NT2/D1 (cell line): ENCODE measurements at places on chromosomes 6 and 20.

DNA sequence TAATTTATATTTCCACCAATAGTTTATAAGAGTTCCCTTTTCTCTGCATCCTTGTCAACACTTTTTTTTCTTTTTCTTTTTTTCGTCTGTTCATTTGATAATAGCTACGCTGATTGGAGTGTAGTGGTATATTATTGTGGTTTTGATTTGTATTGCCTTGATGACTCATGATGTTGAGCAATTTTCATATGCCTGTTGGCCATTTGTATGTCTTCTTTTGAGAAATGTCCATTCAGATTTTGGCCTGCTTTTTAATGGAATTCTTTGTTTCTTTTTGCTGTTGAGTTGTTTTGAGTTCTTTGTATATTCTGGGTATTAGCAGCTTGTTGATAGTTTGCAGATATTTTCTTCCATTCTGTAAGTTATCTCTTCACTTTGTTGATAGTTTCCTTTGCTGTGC, 773.4 kb downstream of the KIF16B start:
- no peak for DNase-seq

DNA sequence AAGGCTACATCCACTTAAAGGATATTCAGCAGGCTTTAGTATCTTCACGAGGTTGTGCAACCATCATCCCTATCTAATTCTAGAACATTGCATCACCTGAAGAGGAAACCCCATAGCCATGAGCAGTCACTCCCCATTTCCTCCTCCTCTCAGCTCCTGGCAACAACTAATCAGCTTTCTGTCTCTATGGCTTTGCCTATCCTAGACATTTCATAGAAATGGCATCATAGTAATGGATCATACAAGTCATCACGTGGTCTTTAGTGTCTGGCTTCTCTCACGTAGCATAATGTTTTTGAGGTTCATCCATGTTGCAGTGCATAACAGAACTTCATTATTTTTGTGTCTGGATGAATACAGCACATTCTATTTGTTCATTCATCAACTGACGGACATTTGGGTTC, 20.5 kb downstream of the SNAI1 start:
- DNase-seq: no peak

GRCh38 chr20:9912858-9913434, 74.1 kb upstream of the PAK5 start:
- DNase-seq: peak; percentile 22

DNA sequence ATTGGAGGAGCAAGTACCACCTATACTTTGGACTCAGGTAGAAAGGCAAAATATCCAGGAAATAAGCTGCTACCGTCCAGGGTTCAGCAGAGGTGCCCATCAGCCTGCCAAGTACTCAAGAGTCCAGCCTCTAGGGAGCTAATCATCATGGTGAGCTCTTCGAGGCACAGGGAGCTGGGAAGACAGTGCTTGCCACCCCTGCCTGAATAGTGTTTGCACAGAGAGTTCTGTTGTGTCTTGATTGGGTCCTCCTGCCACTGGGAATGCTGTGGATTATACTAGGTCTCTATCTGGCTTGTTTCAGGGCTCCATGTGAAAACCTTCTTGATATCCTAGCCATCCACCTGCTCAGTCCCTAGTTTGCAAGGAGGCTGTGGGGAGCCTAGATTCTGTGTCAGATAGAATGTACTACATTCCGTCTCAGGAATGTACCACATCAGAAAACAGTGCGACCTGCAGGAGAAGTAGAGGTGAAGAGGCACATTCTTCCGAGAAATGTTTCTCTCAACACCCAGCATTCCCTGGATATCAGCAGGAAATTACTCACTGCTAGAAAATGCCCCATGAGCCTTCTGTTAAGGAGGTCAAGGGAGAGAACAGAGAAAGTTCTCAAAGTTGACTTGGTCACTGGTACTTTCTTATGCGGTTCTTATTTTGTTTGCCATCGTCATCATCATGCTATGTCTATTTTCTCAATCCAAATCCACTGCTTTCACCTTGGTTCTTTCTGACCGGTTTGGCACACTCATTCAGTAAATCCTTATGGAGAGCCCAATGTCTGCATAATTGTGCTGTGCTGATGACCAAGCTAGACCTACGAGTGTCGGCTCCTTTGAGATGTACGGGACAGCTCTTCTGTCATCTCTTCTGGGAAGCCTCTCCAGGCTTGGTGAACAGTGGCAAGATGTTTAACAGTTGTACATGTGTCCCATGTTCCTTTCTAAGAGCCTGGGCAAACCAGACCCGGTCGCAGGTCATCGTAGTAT, 30.7 kb downstream of the PTPN1 start:
- no peak for DNase-seq

DNA sequence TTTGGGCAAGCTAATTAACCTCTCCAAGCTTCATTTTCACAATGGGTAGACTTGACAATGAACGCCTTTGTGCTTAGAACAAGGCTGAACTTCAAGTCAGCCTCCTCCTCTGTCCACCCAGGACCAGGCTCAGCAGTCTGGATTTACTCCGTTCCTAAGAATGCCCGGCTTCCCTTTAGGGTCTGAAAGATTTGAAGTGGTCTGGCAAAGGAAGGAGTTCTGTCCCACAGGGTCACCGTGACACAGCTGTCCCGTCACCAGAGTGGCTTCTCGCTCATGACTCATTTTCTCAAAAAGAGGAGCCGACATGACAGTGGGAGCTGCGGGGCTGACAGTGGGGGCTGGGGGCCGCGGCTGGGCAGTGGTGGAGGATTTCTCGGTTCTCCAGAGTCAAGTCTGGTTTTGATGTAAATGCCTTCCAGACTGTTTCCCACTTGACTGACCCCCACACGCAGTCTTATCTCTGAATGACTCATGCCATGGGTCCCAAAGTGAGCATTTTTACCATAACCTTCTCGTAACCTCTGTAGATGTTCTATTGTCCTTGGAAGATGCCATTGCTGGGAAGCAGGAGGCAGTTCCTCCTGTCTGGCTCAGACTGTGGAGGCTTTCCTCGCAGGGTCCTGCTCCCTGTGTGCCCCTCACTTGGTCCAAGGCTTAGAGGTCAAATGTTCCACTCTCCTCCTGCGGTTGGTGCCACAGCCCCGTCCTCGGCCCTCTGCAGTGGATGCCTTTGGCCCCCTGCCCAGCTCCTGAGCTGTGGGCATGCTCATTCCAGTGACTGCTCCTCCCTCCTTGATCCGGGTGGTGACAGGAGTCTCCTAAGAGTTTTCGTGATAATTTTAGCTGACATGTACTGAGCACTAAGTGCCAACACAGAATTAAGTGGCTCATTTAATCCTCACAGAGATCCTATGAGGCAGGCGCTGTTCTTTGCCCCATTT, 253.1 kb downstream of the FNDC1 start:
- no peak for DNase-seq

DNA sequence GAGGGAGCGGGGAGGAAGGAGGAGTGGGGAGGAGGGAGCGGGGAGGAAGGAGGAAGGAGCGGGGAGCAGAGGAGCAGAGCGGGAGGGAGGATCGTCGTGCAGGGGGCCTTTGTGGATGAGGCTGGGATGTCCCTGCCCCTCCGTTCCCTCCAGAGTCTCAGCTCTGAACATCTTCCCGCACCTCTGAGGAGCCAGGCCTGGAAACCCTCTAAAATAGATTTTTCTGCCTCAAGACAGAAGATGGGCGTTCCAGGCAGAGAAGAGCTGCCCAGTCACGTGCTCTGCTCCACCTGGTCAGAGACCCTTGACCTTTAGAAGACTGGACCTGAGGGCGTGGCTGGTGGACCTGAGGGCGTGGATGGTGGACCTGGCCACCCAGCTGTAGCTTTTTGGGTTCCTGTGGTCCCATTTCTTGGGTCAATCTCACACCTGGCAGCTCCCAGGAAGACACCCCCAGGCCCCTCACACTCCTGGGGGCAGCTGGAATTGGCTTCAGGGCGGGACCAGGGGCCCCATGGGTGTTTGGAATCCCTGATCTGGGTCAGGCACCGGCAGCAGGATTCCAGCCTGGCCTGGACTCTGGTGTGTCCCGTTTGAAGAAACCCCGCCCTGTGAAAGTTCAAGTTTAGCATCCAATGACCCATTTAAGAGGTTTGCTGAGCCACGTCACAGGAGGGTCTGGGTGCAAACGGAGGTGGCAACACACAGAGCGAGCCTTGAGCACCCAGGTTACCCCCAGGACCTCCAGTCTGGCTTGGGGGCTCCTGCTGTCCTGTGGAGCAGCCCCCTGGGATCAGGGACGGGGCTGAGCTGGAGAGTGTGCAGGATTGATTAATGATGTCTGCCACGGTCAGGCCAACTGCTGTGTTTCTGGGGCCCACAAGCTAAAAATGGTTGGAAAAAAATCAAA, 96.9 kb upstream of the BHLHE23 start:
- no peak for DNase-seq

DNA sequence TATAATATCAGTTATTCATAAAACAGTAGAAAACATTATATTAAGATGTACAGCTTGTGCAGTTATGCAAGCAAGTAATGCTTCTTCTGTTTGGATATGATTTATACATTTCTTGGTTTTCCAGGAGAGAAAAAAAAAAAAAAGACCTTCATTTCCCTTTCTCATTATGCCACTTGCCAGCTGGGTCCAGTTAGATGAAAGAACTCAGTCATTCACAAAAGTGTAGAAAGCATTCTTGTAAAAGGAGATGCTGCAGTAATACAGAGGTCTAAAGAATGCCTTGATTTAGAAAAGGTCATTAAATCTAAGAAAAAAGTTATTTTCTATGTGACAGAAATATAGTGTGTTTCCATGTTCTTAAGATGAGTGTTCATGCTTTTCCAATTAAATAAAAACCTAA, 7.4 kb downstream of the PDE7B start:
- DNase-seq: no peak

DNA sequence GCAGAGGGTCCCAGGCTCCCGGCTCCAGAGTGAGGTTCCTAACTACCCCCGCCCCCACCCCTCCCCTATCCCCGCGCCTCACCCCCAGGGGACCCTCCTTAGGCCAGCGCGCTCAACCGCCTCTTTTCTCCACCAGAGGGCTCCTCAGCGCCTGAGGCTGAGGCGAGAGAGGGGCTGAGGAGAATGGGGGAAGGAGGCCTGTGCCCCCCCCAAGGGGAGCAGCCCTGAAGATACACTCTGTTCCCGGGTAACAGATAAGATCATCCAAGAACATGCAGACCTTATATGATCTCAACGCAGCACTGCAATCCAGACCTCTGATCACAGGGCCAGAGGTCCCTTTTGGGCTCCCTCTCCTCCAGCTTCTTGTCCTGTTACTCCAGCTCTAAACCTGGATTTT, 43.3 kb upstream of the MRPS10 start:
- no peak for DNase-seq

DNA sequence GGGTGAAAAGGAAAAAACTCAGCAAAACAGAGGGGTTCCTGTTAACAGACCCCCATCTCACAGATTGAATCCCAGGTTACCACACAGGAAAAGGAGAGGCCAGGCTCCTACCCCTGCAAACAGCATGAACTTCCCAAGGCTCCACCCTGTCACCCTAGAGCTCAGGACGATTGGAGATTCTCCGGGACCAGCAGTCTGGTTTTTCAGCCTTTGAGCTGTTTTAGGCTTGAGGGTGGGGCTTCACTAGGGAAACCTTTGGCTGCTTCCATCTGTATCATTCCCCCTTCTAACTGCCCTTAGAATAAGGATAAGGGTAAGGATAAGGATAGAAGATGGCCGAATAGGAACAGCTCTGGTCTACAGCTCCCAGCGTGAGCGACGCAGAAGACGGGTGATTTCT, 16.0 kb downstream of the C6orf58 start:
- DNase-seq: no peak

DNA sequence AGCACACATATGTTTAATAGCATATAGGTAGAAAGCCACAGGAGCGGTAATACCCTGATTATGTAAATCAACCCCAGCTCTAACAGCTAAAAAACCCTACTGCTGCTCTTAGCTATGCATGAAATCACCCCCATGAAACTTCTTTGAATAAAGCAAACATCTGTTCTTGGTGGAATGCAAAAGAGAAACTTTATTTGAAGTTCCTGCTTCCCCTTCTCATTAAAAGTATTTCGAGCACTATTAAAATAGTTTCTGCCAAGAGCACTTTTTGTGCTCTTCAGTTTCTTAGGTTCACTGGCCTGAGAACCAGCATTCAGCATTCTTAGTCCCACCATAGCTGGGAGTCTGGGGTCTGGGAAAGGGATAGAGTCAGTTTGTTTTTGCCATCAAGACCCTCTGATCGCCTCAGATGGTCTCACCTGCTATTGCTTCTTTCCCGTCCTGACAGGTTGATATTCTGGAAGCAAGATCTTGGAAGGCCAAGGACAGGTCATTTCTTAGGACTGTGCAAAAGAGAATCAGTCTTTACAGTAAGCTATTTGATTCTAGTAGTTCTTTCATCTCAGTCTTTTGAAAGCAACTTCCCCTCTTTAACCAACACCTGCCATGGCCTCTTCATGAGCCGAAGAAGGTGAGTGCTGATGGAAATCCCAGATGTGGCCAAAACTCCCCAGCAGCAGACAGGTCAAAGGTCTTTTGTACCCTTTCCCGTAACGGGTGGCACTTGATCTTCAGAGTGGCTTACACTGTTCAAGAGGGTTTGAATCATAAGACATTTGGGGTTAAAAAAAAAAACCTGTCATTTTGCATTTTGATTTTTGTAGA, 76.5 kb upstream of the TMEM170B start:
- DNase-seq: no peak

DNA sequence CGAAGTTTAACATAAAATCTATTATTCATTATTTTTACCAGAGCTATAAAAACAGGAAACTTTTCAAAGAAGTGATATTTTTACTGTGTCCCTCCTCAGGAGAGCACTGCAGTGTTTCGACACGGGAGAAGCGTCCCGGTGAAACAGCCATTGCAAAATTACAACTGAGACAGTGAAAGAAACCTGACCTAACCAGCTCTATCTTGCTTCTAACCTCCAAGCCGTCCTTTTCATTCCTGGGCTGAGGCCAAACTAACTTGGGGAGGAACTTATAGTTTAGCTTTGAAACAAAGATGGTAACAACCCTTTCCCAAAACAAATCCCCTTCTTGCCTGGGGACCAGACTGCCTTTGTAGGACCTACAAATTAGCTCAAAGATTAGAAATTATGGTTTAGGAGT, 79.2 kb downstream of the WDR27 start:
- no peak for DNase-seq

DNA sequence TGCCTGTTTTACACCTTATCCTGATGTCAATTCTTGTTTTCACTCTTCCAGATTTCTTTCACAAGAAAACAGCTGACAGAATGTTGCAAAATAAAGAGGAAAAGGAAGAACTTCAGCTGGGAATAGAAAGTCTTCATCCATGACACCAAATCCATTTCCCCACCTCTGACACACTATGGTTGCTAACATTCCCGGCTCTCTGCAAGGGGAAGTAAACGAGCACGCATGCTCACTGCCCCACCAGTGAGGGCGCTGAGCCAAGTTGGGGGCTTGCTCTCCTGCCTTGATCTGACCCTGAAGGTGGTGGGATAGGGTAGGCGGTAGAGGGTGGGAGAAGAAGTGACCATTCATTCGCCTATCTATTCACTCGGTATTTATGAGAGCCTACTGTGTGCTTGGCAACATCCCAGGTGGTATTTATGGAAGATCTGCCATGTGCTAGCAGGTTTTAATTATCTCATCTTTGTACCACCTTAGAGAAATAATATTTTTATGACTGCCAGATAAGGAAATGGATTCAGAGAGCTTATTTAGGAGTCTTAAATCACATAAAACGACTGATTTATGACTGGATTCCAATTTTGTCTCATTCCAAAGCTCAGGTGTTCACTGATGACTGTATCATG, 206.2 kb downstream of the FOXC1 start:
- no peak for DNase-seq
